NCI-H2227 treated with DMSO at 0.1 percent for 48 hours (cell line): ENCODE measurements at places on chromosomes 3 and 15.
A peak's percentile ranks its signal among the peaks of the same experiment; 100 is the strongest.

DNA sequence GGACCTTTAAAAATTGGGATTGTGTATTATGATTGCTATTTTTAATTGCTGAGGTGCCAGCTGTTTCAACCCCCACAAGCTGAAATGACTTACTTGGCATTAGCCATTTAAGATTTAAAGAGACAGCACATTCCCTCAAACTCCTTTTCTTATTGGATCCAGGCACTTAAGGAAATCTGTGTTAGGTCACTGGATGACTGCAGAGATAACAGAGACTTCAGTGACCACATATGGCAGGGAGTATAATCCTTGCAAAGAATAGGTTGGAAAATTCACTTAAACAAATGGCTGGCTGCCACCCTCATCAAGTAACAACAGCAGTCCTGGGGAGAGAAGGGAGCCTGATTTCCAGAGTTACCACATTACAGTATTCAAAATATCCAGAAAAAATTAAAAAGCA, 66.6 kb downstream of the SLMAP start:
- no peak for DNase-seq

GRCh38 chr3:48636149-48636655, 941 bp upstream of the SLC26A6 start:
- no peak for DNase-seq

DNA sequence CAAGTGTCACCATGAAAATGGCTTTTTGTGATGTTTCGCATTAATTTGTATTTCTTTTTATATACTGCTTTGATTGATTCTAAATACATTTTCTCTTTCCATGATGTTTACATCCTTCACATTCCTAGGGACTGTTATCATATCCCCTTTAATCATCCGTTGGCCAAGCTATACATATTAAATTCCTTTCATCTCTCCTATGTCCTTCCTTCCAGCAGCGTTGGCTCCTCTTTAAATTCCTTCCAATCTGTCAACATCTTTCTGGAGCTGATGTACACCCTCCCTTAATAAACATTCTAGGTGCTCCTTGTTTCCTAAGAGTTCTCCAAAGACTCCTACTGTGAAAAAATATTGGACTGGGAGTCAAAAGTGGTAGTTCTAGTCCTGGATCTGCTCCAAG, 87.8 kb downstream of the IGF2BP2 start:
- no peak for DNase-seq

- DNase-seq: no peak
Observed at GRCh38 chr3:39372833-39373232, 10.3 kb upstream of the SLC25A38 start.

- DNase-seq: no peak
Observed at GRCh38 chr3:179513862-179514261, 48.9 kb upstream of the ACTL6A start.

DNA sequence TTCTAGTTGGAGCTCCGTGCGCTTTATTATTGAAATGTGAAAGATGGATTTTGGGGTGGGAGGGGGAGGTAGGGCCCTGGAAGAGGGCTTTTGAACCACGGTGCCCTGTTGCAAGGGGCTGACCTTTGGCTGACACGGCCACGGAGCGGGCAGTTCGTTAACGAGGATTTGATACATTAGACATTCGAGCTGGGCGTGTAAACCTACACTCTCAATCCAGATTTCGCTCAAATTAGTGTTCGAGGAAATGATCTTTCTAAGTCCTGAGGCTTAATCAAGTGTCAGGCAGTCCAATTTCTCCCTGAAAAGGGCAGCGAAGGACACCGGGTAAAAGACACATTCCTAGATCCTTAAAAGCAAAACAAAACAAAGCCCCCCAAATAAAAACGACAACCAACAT, 13.0 kb downstream of the ZIC1 start:
- no peak for DNase-seq

DNA sequence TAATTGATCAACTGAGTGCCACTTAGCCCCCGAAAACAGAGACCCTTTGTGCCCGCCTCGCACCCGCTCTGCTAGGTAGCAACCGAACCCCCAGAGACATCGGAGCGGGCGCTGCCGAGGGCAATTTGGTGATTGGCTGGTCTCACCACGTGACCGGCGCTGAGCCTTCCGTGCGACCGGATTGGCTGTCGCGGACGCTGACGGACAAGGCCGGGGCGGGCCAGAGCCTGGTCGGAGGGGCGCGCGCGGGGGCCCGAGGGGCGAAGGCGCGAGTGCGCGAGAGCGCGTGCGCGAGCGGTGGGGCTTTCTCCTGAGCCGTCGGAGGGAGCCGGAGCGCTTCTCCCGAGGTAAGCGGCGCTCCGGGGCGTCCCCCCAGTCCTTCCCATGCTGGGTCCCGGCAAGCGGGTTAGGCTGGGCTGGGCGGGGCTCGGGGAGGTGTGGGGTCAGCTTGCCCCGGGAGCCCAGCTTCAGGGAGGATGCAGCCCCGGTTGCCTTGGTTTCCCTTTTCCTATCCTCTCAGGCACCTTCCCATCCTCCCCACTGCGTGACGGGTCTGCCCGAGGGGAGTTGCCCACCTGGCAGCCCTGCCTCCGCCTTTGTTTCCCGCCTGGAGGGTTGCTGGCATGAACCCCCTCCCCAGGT, at the start of gene TMEM108:
Gene TMEM108 (plus strand): TSS at position 303 of the 642 bp plus-strand sequence.
- DNase-seq: peak; percentile 84

DNA sequence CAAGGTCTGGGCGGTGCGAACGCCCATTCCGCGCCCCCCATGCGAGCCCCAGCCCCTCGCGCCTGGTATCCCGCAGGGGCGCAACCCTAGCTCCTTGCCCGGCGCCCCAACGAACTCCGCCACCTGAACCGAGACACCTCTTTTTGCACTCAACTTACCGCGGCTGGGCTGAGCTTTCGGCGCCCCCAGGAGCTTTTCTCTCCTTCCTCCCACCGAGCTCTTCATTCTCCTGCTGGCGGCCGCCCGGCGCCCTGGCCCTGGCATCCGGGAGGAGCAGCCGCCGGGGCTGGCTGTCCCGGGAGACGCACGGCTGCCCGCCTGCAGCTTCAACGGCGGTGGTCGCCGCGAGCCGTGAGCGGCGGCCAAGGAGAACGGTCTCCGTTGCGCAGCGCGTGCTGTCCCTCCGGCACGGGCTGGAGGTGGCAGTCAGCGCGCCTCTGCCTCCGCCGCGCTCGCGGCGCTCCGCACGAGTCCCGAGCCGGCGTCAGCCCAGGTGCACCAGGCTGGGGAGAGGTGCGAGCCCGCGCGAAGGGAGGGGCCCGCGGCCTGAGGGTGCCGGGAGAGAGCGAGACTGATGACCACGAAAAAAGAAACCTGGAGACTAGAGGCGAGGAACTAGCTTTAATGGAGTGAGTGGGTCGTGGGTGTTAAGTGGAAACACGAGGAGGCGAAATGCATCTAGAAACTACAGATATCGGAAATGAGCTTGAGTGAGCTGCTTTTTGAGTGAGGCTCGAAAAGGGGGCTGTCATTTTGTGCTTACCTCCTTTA, 621.5 kb upstream of the ZNF385D start:
- no peak for DNase-seq

DNA sequence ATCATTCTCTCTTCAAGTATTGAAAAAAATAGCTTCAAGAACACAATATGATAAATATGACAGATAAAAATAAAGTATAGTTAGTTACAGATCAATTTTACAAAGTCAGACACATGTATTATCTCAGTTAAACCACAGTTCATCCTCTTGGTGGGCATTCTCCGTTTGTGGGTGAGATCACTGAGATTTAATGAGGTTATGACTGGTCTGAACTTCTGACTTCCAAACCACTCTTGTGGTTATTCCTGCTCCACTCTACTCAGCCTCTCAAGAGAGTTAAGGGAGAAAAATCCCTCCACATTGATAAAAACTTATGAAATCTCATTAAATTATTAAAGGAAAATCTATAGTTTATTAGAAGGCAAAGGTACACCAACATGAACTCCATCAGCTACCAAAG, 229.9 kb upstream of the LRTM1 start:
- DNase-seq: no peak

DNA sequence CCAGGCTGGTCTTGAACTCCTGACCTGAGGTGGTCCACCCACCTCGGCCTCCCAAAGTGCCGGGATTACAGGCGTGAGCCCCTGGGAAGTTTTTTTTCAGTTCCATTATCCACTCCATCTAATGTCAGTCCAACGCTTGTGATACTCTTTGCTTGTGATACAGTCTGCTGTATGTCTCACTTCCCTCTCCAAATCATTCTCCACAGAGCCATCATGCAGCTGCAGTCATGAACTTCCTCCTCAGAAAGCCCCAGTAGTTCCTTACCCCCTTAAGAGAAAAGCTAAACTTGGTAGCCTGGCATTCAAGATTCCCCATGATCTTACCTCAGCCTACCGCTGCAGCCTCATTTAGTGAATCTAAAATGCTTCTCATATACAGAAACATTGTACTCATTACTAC, 2.3 kb downstream of the ARPC4 start:
- DNase-seq: no peak

DNA sequence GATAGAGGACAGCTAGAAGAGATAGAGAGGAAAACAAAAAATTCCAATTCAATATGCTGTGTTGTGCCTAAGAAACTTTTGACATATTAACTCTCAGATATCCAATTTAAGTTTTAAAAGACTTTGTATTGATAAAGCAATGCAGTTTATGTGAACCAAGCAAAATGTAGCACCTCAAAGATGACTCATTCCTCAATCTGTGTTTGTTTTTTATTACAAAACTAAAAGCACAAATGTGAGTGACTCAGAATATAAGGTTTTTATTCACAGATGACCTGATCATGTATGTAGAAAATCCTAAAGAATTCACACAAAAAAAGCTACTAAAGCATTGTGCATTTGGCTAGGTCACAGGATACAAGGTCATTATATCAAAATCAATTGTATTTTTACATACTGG, 11.1 kb downstream of the HCLS1 start:
- DNase-seq: no peak

DNA sequence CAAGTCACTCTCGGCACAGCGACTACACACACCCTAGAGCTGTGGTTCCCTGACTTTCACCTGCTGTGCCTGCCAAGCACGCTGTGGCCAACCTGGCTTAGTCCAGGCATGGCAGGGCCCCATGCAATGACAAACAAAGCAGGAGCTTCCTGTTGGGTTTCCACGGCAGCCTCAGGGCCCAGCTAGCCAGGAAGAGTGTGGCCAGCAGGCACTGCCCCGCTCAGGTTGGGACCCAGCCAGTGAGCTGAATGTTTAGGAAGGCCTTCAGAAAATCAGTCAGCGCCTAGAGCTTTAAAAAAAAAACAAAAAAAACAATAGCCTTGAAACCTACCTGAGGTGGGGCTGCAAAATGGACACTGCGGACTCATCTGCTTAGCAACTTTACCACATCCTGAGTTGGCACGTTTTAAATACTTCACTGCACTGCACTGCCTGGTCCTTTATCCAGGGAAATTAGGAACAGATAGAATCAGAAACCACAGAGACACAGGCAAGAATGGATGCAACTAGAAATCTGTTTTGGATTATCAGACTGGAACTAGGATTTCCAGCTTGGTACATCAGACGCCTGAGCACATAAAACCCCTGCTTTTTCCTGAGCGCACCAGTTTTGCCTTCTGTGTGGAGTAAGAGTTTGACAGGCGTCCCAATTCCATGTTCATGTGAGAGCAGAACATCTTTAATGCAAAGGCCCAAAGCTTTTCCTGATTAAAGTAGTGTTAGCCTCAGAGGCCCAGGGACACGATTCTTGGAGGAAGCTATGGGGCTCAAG, 36.2 kb upstream of the LDHAL6B start:
- no peak for DNase-seq
